ENCODE measurements at places on chromosomes 5 and 9.

- DNase-seq, result no peak
Observed at GRCh38 chr5:56147106-56147505, 86.0 kb downstream of the ANKRD55 start.

DNA sequence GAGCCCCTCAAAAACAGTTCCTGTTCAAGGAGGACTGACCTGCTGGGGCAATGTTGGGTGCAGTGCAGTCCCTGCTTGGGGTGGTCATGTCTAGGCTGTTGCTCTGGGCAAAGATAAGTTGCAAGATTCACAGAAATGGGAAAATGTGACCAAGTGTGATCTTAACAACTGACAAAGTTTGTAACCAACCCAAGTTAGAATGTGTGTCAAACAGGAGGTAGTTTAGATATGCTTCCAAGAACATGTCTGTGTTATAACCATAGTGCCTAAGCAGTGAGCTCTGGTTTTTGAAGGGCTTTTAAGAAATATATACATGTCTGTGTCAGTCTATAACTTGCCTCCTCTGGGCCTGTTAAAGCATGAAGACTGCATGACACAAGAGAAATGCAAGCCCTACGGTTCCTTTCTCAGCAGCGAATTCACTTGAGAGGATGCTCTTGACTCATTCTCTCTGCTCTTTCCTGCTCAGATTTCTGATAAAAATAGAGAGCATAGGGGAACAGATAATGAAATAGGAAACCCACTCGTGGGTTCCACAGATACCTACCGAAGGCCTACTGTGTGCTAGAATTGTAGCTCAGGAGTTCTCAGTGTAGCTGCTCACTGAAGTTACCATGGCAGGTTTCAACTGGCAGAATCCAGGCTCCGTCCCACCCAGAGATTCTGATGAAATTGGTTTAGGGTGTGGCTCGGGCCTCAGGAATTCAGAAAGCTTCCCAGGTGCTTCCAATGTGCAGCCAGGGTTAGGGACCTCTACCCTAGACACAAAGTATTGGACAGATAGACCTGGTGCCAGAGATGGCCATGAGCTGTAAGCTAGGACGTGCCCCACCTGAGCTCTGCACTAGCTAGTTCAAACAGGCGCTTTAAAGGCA, 52.4 kb downstream of the ARHGEF37 start:
- no peak for DNase-seq

DNA sequence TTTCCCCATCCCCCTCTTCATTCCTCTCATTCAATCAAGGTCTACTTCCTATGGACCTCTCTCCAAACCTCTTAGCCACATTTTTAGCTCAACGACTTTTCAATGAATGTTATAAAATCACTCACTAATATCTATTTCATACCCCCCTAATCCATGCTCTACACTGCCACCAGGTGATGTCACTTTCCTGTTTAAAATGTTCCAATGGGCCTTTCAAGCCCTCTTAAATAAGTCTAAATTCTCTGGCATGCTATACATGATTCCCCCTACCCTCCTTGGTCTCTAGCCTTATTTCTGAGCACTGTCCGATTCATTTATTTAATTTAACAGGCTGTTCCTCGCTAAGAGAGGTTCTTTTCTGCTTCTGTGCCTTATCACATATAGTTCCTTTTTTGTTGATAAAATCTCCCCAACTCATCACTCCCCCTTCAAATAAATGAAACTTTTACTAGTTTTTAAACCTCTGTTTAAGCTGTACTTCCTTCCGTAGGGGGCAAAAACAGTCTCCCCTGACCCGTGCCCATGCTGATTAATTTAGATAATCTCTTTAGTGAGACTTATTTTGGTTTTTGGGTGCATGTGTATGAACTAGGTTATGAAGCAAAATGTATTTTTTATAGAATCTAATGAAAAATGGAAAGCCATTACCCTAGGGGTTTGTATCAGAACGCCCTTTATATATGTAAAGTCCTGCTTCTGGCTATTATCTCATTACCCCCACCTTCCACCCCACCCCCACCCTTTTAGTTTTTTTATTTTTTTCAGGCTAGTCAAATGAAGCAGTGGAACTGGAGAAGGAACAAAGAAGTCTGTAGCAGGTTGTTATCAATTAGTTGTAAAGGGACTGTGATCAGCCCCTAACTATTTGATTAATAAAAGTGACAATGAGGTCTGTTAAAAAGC, 9.0 kb downstream of the ABHD17B start:
- DNase-seq, result no peak

GRCh38 chr5:102720969-102721368, 34.1 kb upstream of the PAM start:
- DNase-seq, result no peak

DNA sequence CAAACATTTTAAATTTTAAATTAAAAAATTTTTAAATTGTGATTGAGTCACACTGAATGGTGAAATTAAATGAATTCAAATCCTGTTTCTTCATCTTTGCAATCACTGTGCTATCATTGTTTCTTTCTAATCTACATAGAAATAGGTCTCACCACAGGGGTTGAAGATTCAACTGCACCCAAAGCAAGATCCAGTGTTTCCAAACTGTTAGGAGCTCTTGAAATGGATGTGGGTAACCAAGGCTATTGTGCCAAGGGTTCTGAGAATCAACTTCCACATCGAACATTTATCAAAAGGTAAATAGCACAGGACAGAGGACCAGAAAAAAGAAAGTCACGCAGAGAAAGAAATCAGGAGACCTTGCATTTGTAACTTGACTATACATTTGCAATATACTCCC, 172.6 kb upstream of the RASEF start:
- DNase-seq, result no peak

DNA sequence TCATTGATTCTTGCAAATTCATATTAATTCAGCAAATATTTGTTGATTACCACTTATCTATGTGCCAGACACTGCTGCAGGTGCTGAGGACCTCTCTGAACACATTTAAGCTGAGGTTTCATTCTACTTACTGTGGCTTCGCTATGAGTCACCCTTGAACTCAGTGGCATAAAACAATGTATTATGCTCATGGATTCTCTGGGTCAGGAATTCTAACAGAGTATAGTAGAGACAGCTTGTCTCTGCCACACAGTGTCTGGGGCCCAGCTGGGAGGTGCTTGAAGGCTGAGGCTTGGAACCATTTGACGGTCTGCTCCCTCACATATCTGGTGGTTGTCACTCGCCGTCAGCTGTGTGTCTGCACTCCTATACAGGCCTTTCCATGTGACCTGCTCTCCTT, 124.3 kb upstream of the NR3C1 start:
- DNase-seq, result no peak

DNA sequence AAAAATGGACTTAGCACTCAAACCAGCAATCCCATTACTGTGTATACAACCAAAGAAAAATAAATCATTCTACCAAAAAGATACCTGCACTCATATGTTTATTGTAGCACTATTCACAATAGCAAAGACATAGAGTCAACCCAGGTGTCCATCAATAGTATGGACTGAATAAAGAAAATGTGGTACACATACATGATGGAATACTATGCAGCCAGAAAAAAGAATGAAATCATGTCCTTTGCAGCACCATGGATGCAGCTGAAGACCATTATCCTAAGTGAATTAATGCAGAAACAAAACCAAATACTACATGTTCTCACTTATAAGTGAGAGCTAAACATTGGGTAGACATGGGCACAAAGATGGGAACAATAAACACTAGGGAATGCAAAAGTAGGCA, 236.8 kb upstream of the POU5F2 start:
- no peak for DNase-seq

DNA sequence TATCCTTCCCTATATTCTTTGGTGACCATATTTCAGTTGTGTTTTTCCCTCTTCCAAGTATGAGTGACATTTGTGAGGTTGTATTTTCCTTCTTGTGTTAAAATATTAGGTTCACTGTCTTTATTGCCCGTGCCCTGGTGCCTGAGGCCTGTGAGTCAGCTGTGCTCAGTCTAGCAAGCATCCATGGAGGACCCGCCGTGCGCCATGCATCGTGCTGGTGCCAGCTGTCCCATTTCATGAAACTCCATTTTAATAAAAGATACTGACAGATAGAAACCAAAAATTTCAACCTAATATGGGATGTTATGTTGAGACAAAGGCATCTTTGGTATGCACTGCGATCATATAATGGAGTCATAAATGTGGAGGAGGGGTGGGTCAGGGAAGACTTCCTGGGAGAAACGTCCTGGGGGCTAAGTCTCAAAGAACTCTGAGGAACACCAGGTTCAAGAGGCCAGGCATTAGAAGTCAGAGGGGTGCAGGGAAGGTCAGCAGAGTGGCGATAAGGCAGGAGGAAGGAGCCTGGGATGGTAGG, 34.0 kb upstream of the FGF1 start:
- DNase-seq, result no peak

Data from activated naive CD4-positive, alpha-beta T cell (primary cell).